ENCODE measurements at places on chromosomes 1 and 21. TPM values are rescaled to one million over a fixed set of nuclear protein-coding genes. Genes with fewer than 3 reads are reported as not detected.

DNA sequence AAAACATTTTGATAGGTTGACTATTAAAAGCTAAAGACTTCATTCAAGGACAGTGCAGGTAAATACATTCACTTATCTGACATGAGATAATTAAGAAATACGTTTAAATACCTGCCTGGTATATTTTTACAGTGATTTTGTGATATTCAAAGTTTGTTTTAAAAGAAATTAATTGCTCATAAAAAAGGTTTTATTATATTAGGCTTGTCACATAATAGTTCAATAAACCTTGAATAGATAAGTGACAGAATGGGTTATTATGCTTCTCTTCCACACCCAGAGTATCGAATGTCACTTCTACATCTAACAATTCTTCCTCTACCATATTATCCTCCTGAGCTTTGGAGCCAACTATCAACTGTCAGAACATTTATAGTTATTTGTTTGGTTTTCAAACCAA, 60.0 kb downstream of the LTN1 start:
- DNase-seq, result no peak

OPRD1 gene
- total RNA-seq, result 0.23 TPM

NLRP3 gene
- 0.58 TPM for total RNA-seq

- peak; percentile 98 for DNase-seq
Observed at GRCh38 chr1:77539519-77540142, 142.8 kb downstream of the ZZZ3 start.
